ENCODE measurements at places on chromosomes 7 and 10.

DNA sequence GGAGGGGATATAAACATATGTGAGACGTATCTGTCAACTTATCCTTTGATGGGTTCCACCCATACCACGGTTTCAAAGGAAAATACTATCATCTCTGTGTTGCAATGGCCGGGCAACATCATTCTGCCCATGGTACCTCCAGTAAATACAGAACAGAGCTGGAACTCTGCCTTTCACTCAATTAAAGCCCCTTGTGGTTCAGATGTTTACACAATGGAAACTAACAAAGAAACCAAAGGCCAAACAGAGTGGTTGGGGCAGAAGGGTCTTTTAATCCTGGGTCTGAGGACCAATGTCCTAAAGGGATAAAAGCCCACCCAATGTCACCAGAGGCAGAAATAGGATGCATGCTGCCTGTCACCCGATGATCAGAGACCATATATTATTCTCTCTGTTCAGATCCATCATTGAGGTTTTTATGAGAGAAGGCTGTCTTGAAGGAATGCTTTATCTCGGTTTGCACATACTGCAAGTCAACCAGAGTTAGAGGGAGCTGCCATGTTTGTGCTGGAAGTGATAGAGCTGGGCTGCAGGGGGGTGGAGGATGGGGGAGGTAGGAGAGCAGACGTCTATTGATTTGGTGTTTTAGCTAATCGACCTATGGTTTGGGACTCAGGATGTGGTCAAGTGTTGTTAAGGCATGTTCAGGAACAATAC lies 105.4 kb upstream of the FRMD4A start:
- no peak for DNase-seq

- DNase-seq: no peak
Observed at GRCh38 chr7:80859272-80859970, 59.4 kb downstream of the SEMA3C start.

GRCh38 chr7:116836048-116836447 lies 26.3 kb upstream of the CAPZA2 start:
- DNase-seq: no peak

DNA sequence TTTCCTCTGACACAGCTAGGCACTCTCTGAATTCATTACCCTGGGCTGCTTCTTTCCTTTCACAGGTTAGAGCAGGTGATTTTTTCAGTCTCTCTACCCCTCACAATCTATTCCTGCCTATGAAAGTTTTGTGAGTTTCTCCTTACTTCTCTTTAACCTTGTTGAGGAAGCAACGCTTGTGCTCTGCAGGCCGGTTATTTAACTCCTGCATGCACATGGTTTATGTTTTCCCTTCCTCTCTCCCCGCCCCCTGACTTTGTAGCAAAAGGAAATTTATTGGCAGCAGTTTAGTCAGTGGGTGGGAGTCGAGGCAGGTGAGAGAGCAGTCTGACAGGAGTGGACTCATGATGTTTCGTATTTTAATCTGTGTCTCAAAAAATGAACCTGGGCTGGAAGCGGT lies 91.9 kb downstream of the CELF2 start:
- no peak for DNase-seq

DNA sequence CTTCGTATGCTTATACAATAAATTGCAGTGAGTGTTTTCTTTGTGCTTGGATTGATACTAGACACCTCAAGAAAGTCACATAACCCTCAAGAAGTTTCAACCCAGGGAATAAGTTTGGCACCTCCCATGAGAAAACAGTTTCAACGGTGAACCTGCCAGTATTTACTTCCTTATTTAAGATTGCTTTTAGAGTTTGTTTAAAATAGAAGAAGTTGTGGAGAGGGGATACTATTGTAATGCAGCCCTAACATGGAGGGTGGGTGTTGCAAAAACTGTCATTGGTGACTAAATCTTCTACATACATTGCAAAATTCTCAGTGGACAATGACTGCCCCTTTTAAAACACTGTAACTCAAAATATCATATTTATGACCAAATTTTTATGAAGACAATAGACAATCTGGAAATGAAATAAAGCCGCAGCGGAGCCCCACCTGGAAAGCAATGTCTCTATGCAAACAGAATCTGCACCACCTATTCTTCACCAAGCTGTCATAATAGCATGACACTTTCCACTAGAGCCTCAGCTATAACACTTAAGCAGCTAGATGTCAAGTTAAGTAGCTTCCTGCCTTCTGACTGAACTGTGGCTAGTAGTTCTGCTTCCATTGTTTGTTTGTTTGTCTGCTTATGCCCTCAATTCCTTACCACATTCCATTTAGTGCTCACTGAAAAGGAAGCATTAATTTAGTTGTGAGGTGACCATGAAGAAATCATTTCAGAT lies 98.2 kb downstream of the MDFIC start:
- no peak for DNase-seq
